Cardiac atrium fibroblast (primary cell): ENCODE measurements at places on chromosomes 2 and 18. TPM values are rescaled to one million over a fixed set of nuclear protein-coding genes. Genes with fewer than 3 reads are reported as not detected.

The CHST10 gene
- 7.9 and 8.1 TPM in 2 replicates for total RNA-seq

The MPHOSPH10 gene
- 12.3 and 20.1 TPM in 2 replicates for total RNA-seq

The CPLX4 gene
- not detected in 2 replicates for total RNA-seq

The POMC gene
- 0.18 and 2.8 TPM in 2 replicates for total RNA-seq

The C2orf74 gene
- 2.3 and 5.3 TPM in 2 replicates for total RNA-seq

The OXER1 gene
- total RNA-seq: not detected in 2 replicates

The NPHP1 gene
- total RNA-seq: 1.3 and 3.2 TPM in 2 replicates

The TET3 gene
- total RNA-seq: 3.4 and 3.9 TPM in 2 replicates

The CDH7 gene
- total RNA-seq: not detected in 2 replicates

The CMPK2 gene
- total RNA-seq: 0.18 and 3.6 TPM in 2 replicates

The FZD7 gene
- total RNA-seq: 3.2 and 6.0 TPM in 2 replicates

The HRH4 gene
- total RNA-seq: not detected in 2 replicates

The COL6A3 gene
- 1,547 and 1,558 TPM in 2 replicates for total RNA-seq

The PRR30 gene
- total RNA-seq: not detected in 2 replicates

The EGR4 gene
- total RNA-seq: not detected in 2 replicates

The CAPN14 gene
- total RNA-seq: 1.1 TPM in 1 of 2 replicates, not detected in the other

The TCF4 gene
- 52.0 and 67.9 TPM in 2 replicates for total RNA-seq

The IL36RN gene
- total RNA-seq: not detected in 2 replicates

The SIGLEC15 gene
- total RNA-seq: not detected in 2 replicates

The ITPRIPL1 gene
- not detected in 2 replicates for total RNA-seq

The CPO gene
- total RNA-seq: not detected in 2 replicates

The C2orf81 gene
- under 0.01 and 0.49 TPM in 2 replicates for total RNA-seq

The TAF4B gene
- 3.8 and 4.5 TPM in 2 replicates for total RNA-seq

The WNT6 gene
- total RNA-seq: not detected in 2 replicates

The FAM124B gene
- 1.8 and 4.5 TPM in 2 replicates for total RNA-seq

The SH3YL1 gene
- total RNA-seq: 29.2 and 33.2 TPM in 2 replicates

The NDC80 gene
- total RNA-seq: 5.2 and 9.1 TPM in 2 replicates

The MGAT4A gene
- 0.54 and 4.2 TPM in 2 replicates for total RNA-seq

The HK2 gene
- total RNA-seq: 36.5 and 50.1 TPM in 2 replicates

The NMUR1 gene
- total RNA-seq: not detected in 2 replicates
